ENCODE measurements at places on chromosomes 5 and 9.

- DNase-seq = no peak
These were observed 26.1 kb downstream of the MAMDC2 start for GRCh38 chr9:70069704-70070103.

- no peak for DNase-seq
These were observed 151.9 kb upstream of the SMC2 start for GRCh38 chr9:103942200-103942599.

- DNase-seq = no peak
These were observed 11.5 kb downstream of the GPBP1 start for GRCh38 chr5:57185313-57185712.

DNA sequence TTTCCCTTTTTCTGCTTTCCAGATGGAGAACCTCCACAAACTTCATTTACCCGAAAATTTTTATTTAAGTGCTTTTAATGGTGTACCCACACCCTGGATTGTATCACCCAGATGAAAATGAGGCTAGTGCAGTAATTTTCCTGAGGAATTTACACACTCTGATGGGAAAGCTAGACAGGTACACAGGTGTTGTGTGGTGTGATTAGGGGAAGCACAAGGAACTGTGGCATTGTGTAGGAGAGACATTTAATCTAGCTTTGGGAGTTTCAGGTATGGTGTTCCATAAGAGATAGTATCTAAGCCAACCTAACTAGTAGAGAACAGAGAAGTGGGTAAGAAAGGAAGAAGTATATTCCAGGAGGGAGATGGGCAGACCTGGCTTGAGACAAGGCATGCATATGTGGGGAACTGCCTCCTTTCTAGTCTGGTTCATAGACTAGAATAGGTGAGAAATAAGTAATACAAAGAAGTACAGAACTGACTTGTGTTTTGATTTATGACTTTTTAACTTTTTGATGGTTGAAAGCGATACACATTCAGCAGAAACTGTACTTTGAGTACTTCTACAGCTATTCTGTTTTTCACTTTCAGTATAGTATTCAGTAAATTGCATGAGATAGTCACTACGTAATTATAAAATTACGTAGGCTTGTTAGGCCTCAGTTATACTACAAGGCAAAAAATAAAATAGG lies 22.9 kb upstream of the ROPN1L start:
- no peak for DNase-seq

GRCh38 chr9:96758845-96759673 lies 18.8 kb downstream of the ZNF510 start:
- DNase-seq = no peak

Data from smooth muscle cell of the brain vasculature (primary cell).